NB4 (cell line): ENCODE measurements at places on chromosomes 6 and 20.

- DNase-seq: no peak
Observed at GRCh38 chr20:38672504-38672903, 51.8 kb upstream of the SLC32A1 start.

- DNase-seq: no peak
Observed at GRCh38 chr6:147653631-147654030, 145.1 kb downstream of the SAMD5 start.

- DNase-seq: no peak
Observed at GRCh38 chr6:14500809-14501208, 383.2 kb downstream of the CD83 start.

- no peak for DNase-seq
Observed at GRCh38 chr6:154491567-154492470, 18.7 kb downstream of the CNKSR3 start.

DNA sequence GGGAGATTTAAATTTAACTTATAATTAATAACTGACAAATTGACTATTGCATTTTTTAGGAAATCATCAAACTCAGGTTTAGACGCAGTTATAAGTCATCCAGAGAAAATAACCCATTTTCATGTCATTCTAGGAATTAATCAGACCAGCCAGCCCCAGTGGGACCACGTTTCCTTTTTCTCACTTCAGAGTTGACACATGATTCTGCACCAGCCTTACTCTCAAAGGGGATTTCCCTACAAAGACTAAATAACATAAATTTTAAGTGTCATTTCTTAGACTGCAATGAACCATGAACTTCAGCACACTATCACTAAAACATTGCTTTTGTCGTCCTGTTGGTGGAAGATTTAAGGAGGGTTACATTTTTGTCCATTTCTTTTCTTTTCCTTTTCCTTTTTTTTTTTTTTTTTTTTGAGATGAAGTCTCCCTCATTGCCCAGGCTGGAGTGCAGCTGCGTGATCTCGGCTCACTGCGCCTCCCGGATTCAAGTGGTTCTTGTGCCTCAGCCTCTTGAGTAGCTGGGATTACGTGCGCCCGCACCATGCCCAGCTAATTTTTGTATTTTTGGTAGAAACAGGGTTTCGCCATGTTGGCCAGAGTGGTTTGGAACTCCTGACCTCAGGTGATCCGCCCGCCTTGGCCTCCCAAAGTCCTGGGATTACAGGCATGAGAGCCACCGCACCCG lies 3.6 kb downstream of the IPCEF1 start:
- DNase-seq: no peak

DNA sequence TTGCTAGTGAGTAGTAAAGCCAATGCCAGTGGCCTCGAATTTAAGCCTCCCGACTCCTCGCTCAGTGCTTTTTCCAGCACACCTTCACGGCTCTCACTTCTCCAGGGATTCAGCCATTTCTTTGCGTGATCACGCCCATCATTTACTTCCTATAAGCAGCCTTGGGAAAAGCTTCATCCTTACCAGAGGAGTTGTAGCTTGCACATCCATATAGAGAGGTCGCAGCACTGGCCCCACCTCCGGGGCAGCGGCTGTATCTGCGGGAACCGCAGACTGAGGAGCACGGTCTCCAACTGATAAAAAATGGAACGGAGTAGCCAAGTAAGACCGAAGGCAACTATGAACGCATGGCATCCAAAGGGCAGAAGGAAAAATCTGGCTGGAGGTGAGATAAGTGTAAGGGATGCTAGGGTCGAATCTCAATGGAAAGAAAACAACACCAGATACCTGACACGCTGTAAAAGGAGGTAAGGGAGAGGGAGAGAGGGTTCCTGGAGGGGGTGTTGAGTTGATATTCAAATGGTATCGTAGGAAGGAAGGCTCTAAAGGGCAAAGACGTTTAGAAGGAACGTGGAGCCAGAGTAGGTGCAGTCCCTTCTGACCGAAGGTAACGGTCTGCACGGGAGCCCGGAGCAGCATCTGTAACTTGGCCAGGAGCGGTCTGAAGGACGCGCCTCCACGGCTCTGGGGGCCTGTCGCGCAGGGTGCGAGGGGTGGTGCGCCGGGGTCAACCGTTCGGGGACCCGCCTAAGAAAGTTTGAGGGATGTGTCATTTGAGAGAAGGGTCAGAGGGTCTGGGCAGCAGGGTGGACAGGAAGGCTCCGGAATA lies 640 bp downstream of the NFS1 start:
- peak; percentile 61 for DNase-seq

DNA sequence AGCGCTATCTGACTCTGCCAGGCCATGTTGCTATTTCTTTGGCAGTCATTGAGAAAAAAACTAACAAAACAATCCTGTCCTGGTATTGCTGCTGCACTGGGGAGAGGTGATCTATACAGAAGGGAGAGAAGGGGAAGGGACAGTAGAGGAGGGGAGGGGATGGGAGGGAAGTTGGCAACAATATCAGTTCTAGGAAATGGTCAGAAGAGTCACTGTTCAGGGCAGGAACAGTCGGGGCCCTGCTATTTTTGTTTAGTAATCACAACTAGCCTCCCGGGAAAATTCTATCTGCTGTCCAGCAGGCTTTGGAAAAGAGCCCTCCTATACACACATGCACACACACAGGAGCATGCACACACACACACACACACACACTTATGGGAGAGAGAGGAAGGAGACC lies 142.3 kb upstream of the CARMIL1 start:
- DNase-seq: no peak

- DNase-seq: no peak
Observed at GRCh38 chr6:27119761-27120160, 127.7 kb upstream of the PRSS16 start.

DNA sequence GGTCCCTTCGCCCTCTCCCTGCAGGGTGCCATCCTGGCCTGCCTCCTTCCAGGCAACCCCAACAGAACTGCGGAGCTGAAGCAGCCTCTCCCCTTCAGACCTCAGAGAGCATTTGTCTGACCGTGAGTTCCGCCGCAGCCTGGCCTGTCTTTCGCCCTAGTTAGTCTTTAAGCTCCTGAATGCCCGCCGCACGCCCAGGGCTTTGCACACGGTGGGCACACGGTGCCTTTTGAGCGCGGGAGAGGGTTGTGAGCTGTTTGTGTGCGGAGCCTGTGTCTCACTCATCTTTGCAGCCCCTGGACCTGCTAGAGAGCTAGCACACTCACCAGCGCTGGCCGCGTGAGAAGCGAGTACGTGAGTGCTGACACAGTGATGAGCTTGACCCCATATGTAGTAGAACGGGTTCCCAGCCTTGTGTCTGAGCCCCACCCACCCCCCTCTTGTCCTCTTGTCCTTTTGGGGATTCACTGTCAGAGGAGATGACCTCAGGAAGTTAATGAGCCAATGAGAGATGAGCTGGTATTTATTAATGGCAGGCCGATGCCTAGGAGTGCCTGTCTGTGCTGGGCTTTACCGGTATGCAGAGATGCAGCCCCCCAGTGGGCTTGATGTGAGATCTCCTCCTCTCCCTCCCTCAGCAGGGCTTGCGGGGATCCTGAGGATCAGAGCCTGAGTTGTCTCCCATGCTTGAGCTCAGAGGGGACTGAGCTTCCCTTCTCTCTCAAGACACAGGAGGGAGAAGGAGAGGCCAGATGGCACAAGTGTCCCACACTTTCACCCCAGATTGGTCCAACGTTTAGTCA lies 249.2 kb downstream of the FARS2 start:
- no peak for DNase-seq

DNA sequence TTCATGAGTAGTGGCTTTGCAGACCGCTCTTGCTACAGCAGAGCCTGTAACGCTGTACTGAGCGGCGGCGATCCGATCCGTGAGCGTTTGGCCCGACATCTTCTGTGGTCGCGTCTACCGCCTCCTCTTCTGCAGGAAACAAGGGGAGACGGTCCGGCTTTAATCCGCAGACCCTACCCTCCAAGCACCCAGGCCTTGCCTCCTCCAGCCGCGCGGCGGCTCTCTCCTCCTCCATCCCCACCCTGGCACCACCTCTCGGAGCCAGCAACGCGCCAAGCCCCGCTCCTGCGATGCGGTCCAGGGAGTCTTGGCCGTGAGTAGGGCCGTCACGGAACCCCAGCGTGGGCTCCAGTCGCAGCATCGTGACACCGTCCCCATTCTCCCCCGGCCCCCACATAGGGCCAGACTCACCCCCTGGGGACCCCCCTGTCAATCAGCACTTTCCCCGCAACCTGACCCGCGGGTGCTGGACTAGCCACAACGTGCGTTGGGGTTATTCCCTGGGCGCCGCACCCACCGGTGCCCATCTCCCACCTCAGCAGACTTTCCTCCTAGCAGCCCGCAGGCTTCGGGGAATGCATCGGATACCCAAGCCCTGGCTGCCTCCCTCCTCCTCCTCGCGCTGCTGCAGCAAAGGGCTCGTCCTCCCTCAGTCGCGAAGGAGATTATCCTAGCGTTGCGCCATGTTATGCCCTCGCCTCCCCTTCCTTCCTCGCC lies 914 bp downstream of the SNAP91 start:
- no peak for DNase-seq

DNA sequence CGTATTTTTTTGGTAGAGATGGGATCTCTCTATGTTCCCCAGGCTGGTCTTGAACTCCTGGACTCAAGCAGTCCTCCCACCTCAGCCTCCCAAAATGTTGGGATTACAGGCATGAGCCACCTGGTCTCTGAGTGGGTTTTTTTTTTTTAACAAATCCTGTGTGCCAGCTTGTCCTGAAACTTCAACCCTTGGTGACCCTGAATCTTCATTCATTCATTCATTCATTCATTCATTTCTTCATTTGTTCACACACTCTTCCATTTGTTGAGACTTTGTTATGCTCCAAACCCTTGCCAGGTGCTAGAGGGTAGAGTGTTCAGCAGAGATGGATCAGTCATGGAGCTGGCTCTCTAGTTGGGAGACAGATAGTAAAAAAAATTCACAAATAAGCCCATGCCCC lies 12.0 kb upstream of the VAPB start:
- no peak for DNase-seq
